Cardiac fibroblast (primary cell): ENCODE measurements at places on chromosomes 13 and 19.

DNA sequence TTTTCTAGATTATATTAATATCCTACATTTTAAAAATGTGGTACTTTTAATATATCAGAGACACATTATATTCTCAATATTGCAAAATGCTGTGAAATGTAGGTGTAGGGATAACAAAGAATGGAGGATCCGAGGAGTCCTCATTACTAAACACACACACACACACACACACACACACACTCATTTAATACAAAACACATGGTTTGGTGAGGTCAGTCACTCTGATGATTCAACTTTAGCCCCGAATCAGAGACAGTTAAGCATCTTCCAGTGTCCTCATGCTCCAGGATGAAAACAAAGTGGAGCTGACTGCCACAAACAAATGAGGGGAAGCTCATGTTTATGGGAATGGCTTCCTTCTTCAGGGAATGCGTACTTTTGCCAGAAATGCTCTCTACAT lies 147.5 kb downstream of the CYSLTR2 start:
- DNase-seq, result no peak

DNA sequence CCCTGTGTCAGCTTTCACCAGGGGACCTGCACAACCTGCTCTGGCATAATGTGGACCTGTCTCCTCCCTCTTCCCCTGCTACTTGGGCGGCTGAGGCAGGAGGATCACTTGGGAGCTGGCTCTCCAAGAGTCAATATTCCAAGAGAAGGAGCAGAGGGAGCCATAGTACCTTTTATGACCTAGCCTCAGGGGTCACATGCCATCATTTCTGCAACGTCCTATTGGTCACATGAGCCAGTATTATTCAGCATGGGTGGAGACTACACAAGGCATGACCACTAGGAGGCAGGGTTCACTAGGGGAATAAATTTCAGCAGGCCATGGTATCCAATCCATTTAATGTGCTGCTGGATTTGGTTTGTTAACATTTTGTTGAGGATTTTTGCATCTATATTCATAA lies 12.0 kb upstream of the SHFL start:
- DNase-seq, result peak; percentile 63

- DNase-seq, result peak; percentile 54
Measured at GRCh38 chr13:23292586-23292985, 111.8 kb downstream of the SGCG start.

DNA sequence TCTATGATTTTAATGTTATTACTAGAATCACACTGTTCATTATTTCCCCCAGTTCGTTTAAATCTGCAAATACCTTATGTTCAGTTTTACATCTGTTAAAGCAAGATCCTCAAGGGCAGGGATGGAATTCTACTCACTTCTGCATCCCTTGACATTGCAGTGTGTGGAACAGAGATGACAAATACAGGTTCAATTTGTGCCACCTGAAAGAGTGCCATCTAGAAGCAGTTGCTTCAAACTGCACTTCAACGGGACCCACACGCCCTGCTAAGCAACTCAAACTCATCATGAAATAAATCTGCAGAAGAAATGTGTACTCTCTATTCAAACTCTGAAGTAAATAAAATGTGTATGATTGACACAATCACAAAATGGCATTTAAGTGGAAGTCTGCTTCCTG lies 44.5 kb downstream of the RUBCNL start:
- no peak for DNase-seq

DNA sequence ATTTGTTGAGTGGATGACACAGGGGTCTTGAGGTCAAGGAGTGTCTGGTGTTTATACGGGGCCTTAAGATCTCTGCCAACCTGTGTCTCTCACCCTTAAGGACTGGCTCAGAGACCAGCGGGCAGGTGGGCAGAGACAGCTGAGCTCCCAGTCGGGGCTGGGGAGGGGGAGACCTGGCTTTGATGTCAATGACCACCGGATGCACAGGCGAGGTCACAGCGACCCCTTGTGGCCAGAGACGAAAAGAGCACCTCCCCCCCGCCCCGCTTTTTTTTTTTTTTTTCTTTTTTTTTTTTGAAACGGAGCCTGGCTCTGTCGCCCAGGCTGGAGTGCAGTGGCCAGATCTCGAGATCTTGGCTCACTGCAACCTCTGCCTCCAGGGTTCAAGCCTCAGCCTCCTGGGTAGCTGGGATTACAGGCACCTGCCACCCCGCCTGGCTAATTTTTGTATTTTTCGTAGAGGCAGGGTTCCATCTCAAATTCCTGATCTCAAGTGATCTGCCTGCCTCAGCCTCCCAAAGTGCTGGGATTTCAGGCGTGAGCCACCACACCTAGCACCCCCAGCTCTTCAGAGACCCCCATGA lies 12.1 kb upstream of the KLK14 start:
- DNase-seq, result peak; percentile 26

- no peak for DNase-seq
Measured at GRCh38 chr19:45419396-45419795, 4.3 kb downstream of the ERCC1 start.

DNA sequence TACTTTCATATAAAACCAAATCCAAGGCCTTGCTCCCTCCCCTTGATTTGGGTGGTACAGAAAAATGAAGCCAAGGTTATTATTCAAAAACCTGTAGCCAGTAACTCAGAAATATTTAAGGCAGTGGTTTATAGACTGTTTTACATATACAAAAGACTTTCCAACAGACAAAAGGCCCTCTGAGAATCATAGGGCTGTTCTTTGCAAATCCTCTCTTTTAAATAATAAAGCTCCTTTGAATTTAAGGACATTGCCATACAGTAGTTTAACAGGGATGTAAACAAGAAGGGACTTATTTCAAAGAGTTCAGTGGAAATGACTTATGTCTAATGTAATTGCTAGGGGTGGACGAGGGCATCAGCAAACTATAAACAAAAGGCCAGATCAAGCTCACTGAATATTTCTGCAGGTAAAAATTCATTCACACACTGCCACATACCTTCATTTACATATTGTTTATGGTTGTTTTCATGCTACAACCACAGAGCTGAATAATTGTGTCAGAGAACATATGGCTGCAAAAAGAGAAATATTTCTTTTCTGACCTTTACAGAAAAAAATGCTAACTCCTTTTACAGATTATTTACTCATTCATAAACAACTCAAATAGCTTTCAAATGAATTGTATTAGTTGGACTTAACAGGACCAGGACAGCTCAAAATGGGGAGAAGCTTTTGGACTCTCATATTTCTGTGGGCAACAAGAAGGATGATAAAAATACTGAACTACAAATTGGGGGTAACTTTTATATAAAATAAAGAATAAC lies 665.6 kb downstream of the SLITRK1 start:
- DNase-seq, result peak; percentile 15

DNA sequence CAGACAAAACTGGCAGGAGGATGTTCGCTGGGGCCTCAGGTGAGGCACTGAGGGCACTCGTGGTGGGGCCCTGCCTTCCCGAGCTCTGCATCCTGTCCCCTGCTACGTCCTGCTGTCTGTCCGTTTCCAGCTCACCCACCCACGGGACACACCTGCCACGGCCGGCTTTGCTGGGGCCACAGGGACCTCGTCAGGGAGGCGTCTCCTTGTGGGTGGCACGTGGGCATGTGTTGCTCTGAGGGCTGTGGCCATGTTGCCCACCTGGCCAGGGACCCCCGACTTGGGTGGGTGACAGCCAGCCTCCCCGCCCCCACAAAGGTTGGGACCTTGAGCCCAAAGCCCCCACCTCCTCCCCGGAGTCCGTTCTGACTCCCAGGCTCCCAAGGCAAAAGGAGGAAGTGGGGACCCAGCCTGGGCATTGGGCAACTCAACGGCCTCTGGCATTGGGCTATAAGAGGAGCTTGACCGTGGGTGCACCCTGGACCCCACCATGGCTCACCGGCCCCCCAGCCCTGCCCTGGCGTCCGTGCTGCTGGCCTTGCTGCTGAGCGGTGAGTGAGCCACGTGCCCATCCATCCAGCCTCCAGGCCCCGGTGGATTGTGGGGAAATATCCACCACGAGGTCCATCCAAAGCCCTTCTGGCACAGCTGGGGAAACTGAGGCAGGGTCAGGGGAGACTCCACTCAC lies at the start of gene PRTN3:
Gene PRTN3 (plus strand): TSS at position 481 of the 688 bp plus-strand sequence. CDS start 10 bp downstream, at position 491.
- no peak for DNase-seq

DNA sequence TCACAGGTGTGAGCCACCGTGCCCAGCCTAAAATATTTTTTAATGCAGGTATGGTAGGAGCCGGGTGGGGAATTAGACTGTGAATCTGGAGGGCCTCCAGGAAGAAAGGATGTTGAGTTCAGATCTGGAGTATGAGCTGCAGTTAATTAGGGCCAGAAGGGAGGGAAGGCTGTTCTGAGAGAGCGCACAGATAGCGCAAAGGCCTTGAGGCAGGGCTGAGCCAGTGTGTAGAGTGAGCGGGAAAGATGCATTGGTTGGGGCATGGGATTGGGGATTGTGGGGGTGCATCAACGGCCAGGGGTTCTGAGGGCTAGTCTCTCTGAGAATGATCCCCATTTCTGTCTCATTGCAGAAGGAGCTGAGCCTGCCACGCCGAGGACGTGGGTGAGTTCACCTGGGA lies 9.7 kb downstream of the MAST3 start:
- DNase-seq, result no peak

DNA sequence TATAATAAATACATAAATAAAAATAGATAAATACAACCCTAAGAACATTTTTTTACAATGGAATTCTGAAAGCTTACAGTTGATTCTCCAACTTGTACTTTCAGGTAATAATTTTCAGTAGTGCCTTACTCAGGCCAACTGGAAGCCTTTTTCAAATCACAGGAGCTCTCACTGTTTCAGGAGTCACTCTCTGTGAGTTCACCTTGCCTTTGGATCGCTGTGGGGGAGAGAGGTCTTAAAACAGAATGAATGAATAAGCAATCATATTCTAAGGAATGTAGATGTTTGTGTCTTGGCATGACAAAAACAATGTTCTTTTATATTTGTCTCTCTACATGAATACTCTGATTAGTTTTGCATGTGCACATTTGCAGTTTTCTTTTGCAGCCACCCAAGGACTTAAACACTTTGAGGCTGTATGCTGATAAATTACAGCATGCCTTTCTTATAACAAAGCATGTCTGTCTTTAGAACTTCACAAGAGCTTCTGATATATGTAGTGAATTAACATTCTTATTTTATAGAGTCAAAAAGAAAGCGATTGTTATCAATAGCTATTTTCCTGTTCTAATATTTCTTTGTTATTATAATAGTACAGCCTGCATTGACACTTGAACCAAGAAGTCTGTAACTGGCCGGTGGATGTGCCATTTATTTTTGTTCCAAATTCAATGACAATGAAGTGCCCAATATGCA lies 1111.5 kb upstream of the ATXN8OS start:
- DNase-seq, result no peak
